NK-92 treated with Interleukin-12 subunit alpha and Interleukin-12 subunit beta, amount 100 ng/mL, for 24 hours (cell line): ENCODE measurements at places on chromosomes 1 and 21.

GRCh38 chr21:28154121-28154520, 838.6 kb downstream of the LTN1 start:
- DNase-seq = no peak

GRCh38 chr1:17292299-17293160, 15.5 kb upstream of the PADI4 start:
- no peak for DNase-seq

DNA sequence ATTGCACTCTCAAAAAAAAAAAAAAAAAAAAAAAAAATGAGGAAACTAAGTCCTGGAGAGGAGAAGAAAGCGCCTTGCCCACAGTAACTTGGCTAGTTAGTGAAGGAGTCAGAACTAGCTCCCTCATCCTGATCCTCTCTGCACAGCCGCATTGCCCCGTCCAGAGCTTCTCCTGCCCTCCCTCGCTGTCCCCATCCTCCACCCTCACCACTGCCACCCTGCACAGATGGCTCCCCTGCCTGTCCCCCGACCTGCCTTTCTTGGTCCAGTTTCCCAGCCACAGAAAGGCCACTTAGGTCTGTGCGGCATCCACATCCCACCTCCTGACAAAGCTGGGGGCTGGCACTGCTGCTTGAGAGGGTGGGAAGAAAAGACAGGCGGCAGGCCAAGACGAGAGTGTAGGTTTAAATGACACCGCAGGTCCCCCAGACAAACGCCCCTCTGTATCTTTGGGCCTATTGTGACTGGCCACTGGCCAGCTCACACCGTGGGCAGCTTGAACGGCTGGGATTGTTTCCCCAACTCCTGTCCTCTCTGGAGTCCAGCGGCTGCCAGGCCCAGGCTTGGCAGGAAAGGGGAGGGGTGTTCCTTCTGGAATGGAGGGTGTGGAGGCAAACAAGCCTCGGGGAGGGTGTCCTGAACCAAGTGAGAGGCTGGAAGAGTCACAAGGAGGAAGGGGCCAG, 20.2 kb downstream of the NCMAP start:
- no peak for DNase-seq

- DNase-seq = no peak
Measured at GRCh38 chr1:247360116-247360898, 28.6 kb upstream of the ZNF496 start.

DNA sequence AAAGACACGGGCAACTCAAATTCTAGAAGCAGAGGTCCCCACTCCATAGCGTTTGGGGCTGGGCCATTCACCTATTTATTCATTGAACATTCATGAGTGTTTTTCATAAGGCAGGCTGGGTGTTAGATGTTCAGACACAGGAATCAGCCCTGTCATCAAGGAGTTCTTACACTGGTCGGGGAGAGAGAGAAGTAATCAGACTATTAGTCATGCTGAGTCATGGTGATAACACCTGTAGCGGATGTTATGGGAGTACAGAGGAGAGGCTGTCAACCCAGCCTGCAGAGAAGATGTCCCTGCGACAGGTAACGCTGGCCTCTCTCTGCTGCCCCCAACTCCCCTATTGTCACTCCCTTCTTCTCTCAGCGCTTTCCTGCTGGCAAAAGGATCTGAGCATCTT, 17.2 kb downstream of the LY9 start:
- DNase-seq = no peak

DNA sequence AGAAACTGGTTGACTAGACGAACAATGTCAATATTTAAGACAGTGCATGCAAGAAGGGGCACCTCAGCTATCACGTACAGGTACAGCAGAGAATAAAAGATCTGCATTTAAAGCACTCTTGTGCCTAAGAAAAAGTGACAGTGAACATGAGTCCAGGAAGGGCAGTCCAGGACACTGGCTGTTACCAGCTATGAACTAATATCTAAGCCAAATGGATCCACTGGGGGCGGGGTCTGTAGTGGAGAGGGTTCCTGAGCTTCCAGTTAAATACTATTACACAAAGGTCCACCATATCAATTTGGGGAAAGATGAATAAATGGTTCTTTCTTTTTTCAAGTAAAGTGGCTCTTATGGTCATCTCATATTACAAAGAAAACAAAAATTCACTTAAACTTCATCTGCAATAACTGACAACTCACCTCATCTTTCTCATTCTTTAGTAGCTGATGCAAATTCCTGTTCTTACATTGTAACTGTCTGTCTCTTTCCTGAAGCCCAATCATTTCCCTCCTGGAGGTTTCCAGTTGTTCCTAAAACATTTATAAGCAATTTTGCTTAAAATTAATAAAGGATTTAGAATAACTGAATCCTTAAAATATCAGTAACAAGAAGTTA, 24.5 kb downstream of the SSX2IP start:
- no peak for DNase-seq

DNA sequence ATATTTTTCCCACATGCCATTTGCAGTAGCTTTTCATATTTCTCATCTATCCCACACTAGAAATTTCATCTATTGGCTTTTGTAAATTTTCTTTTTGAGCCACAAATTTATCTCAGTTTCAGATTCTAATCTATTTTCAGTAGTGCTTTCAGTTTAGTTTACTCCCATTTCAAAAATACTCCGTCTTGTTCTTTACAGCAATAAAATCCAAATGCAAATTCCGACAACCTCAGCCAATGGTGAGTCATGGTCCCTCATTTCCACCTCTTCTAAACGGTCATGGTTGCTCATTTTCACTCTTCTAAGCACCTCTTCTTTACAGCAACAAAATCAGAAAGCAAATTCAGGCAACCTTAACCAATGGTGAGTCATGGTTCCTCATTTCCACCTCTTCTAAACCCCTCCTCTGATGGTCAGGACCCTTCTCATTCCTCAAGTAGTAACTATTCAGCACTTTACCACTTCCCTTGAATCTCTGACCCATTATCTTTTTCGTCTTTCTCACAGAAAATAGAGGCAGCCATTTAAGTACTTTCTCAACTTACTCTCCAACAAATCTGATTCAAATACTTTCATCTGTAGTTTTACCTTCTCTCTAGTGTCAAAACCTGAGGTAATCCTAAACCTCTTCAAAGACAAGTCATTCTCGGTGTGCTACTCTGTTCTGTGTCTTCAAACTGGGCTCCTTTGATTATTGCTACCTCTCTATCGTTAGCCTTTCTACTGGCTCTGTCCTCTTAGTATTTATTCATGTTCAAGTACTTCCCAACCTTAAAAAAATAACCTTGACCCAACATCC, 34.4 kb downstream of the C21orf91 start:
- no peak for DNase-seq

GRCh38 chr1:156612666-156613065, 6.5 kb upstream of the HAPLN2 start:
- DNase-seq = no peak

- DNase-seq = no peak
Measured at GRCh38 chr1:57934745-57935144, 510.9 kb upstream of the DAB1 start.

DNA sequence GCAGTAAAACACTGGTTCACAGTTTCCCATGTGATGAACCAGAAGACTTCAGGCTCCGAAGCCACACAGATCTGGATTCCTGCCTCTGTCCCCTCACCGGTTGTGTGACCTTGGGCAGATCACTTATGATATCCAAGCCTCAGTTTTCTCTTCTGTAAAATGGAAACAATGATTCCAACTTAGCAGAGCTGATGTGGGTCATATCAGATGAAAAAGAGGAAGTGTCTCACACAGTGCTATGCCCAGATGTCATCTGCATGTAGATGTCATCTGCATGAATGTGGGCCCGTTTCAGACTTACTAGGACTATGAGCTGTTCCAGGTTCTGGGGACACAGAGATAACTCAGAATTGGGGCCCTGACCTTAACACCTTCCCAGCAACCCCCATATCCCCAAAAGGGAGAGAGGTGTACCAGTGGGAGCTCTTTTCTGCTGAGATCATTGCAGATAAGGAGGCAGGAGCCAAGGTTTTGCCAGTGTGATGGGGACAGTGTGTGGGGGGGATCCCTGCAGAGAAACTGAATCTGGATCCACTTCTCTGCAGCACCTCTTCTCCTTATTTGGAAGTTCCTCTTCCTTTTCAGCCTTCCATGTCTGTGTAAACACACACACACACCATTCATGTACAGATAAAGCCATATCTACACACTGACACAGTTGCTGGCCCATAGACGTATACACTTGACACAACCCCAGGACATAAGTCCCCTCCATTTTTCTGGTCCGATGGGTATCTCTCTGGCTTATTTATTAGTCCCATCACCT, 5.0 kb upstream of the ADGRB2 start:
- DNase-seq = no peak

DNA sequence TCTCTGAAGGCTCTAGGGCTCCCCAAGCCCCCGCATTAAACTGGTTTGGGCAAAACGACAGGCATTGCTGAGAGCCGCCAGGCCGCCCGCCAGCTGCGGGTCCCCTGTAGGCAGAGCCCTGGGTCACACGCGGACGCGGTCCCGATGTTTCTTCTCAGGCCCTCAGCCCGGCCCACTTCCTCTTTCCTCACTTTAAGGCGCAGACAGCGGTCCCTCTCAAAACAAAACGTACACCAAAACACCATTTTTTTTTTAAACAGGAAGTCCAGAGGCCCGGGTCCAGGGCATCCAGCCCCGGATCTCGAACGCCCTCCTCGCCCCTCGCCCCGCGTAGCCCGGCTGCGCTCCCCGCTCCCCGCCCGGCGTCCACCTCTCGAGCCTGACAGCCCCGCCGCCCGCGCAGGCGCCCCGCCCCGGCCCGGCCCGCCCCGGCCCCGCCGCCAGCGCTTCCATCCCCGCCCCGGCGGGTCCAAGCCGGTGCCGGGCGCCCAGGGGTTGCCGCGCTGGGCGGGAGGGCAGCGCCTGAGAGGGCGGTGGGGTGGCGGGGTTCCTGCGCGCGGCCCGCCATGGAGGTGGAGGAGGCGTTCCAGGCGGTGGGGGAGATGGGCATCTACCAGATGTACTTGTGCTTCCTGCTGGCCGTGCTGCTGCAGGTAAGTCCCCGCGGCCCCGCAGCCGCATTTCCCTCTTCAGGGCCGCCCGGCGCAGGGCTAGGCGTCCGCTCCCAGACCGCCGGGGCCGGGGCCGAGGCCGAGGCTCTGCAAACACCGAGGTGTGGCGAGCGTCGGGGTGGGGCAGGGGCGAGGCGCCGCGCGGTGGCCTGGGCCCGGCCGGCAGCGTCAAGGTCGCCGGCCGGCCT, at the start of gene SLC22A15:
TSS of gene SLC22A15 (plus strand) at position 452 of the 859 bp plus-strand sequence. CDS start at position 567, 115 bp downstream.
- no peak for DNase-seq

- DNase-seq = no peak
Measured at GRCh38 chr1:184827600-184828368, 73.1 kb upstream of the EDEM3 start.

DNA sequence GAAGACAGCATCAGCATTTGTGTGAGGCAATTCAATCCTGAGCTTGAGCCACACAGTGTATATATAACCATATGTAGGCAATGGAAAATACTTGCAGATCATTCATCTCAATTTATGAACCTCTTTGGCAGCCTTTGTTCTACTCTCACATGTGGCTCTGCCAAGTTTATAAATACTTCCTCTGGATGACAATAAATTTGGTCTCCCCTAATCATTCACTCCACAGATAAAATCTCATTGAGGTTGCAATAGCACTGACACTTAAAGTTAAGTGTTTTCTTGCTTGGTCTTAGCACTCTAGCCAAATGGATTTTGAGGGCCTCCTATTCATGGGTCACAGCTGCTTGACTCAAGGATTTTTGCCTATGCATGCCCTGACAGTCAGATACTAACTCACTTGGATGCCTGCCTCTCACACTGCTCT, 136.6 kb upstream of the VANGL1 start:
- DNase-seq = no peak

DNA sequence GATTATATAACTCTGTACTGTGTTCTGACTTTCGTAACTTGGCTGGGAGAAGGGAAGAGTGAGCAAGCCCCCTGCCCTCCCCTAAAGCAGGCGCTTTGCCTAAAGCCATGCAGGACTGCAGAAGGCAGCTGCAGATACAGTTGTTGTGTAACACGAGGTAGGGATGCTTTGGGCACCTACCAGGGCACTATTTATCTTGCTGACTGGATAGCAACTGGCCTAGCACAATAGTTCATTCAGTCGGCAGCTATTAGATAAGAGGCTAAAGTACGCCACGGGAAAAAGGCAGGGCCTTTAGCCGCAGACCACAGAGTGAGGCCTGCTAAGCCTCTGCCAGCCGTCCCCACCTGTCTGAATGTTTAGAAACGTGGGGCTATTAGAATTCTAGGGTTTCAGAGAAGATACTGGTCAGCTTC, 80.9 kb downstream of the TTC3 start:
- no peak for DNase-seq
